ENCODE measurements at places on chromosomes 7 and 10.

- DNase-seq = no peak
These were observed 293.6 kb upstream of the ZMIZ1 start for GRCh38 chr10:78774999-78775711.

- DNase-seq = no peak
These were observed 100.8 kb downstream of the RELN start for GRCh38 chr7:103888603-103889153.

DNA sequence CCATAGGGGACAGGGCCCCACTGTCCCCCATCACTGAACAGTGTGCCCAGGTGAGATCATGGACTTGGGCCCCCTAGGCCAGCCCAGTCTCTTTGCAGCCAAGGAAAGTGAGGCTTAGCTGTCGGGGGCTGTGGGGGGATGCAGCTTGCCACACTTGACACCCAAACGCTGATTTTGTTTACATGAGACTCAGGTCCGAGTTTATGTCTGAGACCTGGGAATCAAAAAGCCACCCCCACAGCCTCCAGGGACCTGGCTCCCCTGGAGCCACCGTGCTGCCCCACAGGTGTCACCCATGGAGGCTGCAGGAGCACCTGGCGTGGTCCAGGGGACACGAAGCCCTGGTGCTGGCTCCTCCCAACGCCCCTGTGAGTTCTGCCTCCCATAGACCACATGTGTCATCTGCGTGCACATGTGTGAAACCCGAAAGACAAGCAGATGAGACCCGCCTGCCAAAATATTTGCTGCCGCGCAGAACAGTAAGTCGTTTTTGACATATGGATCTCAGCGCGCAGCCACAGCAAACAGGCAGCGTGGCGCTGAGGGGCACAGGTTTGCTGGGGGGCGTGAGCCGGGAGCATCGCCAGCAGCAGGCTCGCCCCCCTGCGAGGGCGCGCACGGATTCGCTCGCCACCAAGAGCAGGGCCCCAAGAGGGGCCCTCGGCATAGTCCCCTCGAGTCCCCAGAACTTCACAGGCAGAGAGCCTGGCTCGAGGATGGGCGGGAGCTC is 112.3 kb downstream of the LHPP start:
- no peak for DNase-seq

DNA sequence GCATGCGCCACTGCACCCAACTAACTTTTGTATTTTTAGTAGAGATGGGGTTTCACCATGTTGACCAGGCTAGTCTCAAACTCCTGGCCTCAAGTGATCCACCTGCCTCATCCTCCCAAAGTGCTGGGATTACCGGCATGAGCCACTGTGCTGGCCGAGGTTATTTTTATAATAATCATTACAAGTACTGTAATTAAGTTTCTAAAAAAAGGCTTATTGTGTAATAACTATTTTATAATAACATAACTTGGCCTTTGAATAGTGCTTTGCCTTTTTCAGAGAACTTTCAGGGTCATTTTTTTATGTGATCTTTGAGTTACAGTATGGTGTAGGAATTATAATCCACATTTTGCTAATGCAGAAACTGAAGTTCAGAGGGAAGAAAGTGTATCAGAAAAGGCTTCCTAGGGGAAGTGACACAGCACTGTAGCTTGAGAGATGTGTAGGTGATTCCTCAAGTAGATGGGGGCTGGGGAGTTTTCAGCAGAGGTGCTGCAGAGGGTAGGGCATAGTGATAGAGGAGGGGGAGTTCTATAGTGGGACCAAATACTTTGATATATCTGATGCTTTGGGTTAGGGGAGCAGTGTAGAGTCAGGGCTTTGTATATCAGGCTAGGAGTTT is 9.2 kb upstream of the SYPL1 start:
- no peak for DNase-seq

GRCh38 chr10:103397191-103397825 is 882 bp downstream of the PDCD11 start:
- no peak for DNase-seq

GRCh38 chr7:133888061-133888930 is 238.8 kb upstream of the LRGUK start:
- no peak for DNase-seq

- peak; percentile 71 for DNase-seq
These were observed 271.0 kb downstream of the MAD1L1 start for GRCh38 chr7:1961701-1962276.

DNA sequence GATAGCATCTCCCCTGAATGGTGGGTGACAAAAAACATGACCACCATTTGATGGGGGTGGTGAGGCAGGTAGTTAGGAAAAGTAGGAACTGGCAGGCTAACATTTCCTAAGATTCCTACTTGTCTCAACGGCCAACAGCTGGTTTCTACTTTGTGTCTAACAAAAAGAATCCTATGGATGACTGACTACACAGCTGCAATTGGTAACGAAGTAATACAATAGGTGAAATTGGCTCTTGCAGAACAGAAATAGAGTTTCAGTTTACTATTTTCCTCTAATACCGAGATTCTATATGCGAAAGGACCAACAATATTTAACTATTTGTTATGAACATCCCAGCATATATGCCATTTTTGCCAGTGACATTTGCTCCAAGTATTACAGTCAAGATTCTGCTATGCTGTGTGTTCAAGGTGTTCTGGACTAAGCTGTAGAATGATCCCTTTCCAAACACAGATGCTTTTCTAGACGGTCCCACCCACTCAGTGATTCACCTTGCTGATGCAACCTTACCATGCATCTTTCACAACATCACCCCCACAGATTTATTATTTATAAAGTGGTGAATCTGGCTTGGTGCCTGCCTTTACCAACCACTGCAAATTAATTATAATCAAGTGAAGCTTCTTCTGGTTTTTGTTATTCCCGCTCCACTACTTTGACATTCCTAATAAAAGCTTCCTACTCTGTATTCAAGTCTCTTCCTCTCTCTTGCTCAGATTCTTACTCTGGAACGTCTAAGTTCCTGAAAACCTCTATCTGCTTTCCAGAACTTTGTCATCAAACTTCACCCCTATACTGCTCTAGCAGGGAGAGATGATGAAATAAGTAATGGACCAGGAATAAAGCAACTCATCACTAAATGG is 16.8 kb downstream of the BBIP1 start:
- DNase-seq = no peak

DNA sequence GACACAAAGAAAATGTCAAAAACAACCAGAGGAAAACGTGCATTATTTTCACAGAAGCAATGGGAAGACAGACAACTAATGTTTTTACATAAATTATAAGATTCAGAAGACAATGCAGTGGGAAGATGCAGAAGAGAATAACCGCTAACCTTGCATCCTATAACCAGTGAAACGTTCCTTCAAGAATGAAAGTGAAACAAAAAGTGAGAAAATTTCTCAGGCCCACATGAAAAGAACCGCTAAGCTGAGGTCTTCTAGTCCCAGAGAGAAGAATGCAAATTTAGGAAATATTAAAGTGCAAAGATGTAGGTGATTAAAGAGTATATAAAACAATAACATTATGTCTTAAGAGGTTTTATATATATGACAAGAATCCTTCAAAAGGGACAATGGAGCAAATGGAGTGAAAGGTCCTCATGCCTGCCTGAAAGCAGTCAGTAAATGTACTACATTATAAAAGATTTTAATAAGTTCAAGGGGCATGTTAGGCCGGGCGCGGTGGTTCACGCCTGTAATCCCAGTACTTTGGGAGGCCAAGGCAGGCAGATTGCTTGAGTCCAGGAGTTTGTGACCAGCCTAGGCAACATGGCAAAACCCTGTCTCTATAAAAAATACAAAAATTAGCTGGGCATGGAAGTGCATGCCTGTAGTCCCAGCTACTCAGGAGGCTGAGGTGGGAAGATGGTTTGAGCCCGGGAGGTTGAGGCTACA is 43.1 kb upstream of the DDC start:
- peak; percentile 12 for DNase-seq

- DNase-seq = no peak
These were observed 3.7 kb upstream of the JCAD start for GRCh38 chr10:30063099-30063498.

DNA sequence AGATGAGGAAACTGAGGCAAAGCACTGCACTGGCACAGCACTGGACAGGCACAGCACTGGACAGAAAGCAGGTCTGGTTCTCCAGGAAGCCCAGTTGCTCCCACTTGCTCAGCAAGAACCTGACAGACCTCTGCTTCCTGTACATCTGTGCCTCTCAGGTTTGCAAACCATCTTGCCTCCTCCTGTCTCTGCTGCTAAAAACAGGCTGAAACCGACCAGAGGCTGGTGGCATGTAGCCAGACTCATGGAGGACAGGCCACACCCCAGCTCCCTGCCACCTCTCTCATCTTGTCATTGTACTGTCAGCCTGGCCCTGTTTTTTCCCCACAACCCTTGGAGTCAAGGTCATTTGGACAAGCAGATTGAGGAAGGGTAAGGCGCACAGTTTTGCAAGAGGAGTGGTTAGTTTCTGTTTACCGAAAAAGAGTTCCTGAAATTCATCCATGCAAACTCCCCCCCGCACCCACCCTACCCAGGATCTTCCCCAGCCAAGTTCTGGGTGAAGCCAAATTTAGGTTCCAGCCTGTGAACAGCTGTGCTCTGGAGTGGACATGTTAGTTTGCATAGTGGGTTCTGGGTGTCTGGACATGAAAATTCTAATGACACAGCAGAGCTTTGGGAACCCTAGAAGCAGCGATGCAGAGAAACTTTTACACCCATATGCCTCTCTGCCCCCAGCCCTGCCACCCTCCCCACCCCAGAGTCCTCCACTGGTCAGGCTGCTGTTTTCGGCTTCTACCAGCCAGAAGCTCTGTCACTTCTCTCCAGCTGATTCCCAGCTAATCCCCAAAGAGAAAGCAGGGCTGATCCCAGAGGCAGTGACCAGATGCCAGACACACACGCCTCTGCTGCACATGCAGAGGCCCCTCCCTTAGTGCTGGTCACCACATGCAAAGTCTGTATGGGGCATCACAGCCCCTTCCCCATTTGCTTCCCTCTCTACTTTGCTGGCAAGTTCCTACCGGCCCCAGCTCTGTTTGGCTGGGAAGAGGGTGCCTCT is 8.5 kb upstream of the C10orf105 start:
- DNase-seq = peak; percentile 54

DNA sequence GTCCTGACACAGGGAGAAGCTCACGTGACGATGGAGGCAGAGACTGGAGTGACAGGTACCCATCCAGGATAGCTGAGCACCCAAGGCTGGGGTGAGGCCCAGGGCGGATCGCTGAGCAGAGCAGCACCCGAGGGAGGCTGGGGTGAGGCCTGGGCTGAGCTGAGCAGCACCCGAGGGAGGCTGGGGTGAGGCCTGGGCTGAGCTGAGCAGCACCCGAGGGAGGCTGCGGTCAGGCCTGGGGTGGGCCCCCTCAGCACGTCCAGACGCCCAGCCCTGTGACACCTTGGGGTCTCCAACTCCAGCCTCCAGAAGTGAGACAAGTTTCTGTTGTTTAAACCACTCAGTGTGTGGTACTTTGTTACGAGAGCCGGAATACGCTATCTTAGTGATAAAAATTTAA is 236.3 kb downstream of the ZMYND11 start:
- no peak for DNase-seq

DNA sequence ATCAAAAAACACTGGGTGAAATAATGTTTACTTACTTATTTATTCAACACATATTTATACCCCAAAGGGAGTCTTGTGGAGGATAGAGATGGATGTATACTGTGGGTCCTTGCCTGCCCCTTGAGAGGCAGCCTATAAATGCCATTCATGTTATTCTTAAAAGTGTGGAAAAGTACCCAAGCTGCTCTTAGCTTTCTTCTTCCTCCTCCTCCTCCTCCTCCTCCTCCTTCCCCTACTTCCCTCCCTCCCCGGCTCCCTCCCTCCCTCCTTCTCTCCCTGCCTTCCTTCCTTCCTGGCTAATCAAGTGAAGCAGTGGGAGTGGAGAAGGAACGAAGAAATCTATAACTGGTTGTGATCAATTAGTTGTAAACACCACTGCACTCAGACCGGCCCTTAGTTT is 21.2 kb upstream of the IGF2BP3 start:
- no peak for DNase-seq

DNA sequence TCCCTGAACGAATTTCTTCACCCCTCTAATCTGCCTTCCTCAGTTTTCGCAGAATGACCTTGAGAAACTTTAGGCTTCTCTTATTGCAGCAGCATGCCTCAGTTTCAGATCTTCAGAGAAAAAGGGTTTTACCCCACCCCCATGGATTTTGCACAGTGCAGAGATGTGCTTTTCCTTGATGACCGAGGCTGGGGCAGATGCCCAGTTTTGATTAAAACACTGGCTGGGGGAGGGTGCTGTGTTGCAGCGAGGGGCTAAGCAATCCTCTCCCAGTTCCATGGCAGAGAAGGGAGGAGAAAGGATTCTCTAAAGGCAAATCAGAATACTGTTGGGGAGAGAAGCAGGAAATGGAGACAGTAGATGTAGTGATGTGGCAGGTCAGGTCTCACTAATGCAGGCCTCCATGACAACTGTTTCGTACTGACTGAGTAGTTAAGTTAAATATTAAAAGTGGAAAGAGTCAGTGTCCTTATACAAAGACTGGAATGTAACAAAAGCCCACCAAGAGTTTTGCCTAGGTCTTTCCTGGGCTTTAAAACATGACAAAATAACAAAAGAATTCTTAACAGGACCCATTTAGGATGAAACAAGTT is 50.8 kb upstream of the PDZD8 start:
- no peak for DNase-seq

DNA sequence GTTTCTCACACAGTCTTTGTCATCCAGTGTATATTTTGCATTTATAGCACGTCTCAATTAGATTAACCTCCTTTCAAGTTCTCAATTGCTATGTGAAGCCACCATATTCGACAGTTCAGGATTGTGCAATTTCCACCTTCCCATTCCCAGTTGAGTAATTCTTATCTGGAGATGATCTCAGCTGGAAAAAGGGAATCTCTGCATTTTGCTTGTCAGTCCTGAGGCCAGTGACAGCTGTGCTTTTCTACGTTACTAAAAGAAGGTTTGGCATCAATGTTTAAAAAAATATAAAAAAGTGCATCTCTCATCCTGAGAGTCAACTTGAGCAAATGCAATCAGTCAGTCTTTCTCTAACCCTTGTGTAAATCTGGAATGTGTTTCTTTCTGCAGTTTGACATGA is 247.7 kb downstream of the PRKG1 start:
- DNase-seq = no peak

- DNase-seq = no peak
These were observed 47.3 kb downstream of the CHST3 start for GRCh38 chr10:72011468-72011867.

GRCh38 chr10:98078774-98079173 is 48.4 kb upstream of the CRTAC1 start:
- DNase-seq = no peak

- DNase-seq = no peak
These were observed 239.5 kb upstream of the PPP1R3A start for GRCh38 chr7:114158275-114158674.

GRCh38 chr7:114789871-114790311 is 132.0 kb upstream of the MDFIC start:
- DNase-seq = no peak

Measured in T-helper 1 cell (primary cell).